Hematopoietic multipotent progenitor cell treated with erythropoietin and hydrocortisone succinate and interleukin-3 and kit ligand, for 15 days (in vitro differentiated cells): ENCODE measurements at places on chromosomes 6 and 20.

DNA sequence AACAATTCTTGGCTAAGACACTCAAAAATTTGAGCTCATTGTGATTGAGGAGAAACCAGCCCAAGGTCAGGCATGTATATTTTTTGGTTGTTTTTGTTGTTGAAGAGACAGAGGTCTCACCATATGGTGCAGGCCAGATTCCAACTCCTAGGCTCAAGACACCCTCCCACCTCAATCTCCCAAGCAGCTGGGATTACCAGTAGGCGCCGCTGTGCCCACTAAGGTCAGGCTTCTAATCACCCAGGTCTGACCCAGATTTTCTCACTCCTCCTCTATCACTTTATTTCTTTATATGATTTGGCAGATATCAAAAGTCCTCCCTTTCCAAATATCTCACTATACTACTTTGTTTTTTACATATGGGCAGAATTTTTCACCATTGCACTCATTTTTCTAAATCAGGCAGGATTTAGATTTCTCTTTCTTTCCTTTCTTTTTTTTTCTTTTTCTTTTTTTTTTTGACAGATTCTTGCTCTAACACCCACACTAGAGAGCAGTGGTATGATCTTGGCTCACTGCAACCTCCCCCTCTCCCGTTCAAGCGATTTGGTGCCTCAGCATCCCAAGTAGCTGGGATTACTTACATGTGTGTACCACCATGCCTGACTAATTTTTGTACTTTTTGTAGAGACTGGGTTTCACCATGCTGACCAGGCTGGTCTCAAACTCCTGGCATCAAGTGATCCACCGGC lies 1.7 kb upstream of the C6orf141 start:
- no peak for DNase-seq

DNA sequence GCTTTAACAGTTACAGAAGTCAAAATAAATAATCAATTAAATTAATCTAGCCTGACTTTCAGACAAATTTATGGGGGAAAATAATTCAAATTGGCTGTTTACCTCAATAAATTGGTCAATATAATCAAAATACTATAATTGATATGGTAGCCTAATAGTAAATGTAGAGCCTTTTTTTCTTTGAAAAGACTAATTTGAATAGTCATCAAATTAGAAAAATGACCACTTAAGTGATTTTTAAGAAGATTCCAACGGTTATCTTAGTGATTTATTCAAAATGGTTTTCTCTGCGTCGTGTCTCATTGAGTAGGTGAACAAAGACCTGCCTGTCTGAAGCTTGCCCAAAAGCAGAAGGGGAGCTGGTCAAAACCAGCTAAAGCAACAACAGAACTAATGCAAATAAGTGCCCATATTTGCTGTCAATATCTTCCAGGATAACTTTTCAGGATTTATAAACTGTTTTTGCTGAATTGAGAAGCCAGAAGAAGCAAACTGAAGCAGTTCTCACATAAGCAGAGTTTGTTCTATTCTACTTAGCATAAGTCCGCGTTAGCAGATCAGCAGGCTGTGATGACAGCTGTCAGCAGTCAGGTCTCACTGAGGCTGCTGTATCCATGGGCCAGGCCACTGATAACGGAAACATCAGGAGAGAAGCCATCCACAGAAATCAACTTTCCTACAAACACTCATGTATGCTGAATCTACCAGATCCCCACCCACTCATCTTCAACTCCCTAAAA lies 7.0 kb downstream of the RCAN2 start:
- DNase-seq, result no peak

DNA sequence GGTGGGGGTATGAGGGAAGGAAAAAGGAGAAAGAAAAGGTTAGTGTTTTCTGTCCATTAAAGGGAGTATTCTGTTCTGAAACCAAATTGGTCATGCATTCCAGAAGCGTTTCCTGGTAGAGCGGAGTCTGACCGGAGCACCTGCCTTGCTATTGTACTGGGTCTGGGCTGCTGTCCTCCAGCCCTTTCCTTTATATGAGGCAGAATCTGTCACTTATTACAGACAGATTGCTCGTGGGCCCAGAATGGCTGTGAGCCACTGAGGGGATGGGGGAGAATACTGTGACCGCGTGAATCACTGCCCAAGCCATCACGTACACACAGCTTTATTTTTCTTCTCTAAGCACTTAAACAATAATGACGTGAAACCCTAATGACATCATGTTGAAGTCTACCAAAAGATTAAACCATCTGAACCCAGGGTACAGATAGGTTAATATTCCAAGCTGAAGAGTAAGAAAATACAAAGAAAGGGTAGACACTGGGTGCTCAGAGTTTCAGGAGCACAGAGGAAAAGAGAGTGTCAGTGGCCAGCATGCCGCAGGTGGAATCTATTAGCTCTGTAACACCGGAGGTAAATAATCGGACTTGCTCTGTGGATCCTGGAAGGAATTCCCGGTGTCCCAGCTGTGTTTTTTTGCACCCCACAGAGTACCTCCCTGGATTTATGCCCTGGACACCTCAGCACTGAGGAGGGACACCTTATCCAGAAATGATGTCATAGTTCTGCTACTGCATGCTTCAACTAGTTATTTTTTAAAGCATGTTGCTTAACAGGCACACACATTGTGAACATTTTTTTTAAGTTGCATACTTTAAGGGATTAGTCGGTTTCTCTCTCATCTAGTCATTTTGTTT lies 573.3 kb downstream of the PKHD1 start:
- no peak for DNase-seq

GRCh38 chr6:17635568-17635967 lies 35.5 kb downstream of the FAM8A1 start:
- DNase-seq, result no peak

- DNase-seq, result no peak
These were observed 31.4 kb upstream of the ID1 start for GRCh38 chr20:31573555-31574321.

GRCh38 chr6:118813775-118814174 lies 80.2 kb upstream of the ASF1A start:
- no peak for DNase-seq

DNA sequence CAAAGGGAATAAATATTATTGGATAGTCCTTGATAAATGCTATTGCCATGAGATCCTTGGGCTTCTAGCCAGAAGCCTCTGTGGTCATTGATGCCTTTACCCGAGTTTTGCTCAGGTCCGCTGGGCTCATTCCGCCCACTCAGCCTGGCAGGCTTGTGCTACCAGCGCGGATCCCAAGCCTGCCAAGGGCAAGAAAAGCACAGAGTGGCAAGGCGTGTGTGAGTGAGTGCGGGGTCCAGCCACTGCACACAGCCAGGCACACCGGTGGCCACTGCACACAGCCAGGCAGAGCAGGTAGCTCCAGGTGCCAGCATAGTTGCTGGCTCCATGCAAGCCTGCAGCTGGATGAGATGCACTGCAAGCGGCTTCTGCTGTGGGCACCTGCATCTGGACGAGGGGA lies 38.7 kb downstream of the STK38 start:
- no peak for DNase-seq

DNA sequence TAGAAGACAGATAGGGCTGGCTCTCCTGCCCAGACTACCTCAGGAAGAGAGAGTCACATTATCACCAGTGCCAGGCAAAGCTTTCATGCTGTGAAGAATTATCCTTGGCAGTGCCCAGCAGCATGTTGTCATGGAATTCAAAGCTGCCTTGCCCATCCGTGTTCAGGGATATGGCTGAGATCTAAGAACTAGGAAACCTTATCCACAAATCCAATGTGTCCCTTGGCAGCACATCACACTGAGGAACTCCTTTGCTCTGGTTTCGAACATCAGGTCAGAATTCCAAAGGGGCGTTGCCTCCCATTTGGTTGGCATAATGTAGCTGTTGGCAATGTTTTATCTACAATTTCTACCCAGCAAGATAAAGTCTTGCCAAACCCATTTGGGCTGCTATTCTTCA lies 52.7 kb downstream of the ADGRF1 start:
- DNase-seq, result no peak

GRCh38 chr6:11989386-11989785 lies 22.7 kb upstream of the HIVEP1 start:
- DNase-seq, result no peak

DNA sequence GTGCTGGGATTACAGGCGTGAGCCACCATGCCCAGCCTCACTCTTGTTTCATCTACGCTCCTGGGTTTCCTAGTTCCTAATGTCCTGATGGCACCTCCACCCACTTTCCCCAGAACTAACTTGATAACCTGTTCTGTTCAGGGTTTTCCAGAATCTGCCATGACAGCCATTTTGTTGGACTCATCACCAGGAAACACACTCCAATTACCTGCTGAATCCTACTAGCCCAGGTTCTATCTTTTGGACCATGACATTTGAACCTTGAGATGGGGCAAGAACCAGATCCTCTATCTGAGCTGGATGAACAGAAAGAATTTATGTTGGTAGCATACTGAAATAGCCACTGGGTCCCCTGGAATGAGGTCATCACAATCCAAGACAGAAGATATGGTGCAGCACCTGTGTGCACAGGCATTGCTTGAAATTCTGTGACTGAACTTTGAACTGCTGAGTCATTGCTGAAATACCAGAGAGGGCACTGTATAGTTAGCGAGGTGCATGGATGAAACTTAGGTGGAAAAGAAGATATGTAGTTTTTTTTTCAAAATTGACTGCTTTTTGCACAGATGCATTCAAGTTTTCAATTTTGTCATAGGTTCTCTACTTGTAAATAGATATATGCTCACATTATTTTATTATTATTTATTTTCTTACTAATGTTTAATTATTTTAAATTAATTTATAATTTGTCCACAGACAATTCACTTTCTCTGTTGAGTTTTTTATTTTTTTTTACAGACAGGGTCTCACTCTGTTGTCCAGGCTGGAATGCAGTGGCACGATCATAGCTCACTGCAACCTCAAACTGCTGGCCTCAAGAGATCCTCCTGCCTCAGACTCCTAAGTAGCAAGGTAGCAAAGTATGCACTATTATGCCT lies 42.8 kb upstream of the TASP1 start:
- no peak for DNase-seq

DNA sequence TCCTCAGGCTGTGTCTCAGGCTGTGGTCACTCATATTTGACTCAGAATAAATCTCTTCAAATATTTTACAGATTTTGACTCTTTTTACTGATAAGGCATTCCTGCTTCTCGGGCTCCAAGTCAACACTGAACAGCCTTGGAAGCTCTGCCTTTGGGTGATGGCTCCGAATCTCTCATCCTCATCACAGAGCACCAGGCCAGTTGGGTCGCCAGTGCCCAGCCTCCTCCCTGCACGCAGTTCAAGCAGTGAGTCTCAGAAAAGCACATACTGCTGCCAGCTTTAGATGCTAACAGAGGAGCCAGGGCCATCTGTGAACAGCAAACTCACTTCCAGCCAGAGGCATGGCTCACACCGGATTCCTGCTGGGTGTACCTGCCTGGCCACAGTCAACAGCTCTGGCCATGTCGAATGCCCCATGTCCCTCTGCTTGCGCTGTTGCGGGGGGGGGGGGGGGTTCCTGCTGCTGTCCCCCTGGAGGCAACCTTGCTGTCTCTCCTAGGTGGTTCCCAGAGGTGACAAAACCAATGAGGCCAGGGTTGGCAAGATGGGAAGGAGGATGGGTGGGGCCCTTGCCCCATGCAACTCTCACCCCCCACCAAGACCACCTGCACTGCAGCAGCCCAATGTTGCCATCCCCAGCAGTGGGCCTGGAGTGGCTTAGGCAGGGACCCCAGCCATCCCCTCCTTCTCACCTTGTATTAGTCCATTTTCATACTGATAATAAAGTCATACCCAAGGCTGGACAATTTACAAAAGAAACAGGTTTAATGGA lies 248.8 kb downstream of the ERMARD start:
- no peak for DNase-seq

DNA sequence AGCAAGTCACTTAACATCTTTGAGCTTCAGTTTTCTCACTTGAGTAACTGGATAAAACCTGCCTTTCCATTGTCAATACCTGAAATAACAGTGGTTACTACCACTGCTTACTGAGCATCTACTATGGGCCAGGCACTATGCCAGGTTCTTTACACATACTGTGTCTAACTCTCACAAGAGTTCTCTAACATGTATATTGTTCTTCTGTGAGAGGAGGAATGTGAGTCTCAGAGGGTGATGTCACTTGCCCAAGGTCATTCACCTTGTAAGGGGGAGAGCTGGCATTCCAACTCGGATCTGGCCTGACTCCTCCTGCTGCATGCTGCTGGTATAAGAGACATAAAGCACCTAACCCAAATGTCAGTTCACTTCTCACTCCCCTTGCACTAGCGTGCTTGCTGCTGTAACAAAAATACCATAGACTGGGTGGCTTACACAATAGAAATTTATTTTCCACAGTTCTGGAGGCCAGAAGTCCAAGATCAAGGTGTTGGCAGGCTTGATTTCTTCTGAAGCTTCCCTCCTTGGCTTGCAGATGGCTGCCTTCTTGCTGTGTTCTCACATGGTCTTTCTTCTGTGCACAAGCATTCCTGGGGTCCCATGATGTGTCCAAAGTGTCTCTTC lies 21.9 kb upstream of the SGK2 start:
- DNase-seq, result no peak

DNA sequence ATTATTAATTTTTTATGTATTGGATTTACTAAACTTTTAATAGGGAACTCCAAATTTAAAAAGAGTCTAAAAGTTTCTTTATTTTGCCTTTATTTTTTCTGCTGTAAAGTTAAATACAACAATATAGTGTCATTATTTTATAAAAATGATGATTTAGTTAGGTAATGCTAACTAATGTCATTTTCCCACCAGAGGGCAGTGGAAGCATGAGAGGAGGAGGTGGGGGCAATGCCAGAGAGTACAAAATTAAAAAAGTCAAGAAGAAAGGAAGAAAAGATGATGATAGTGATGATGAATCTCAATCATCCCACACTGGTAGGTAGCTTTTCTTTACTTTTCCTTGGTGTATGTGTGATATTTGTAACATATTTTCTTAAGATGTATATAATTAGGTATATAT lies 20.2 kb upstream of the FHL5 start:
- no peak for DNase-seq

GRCh38 chr20:37902504-37903313 lies at the start of gene VSTM2L:
TSS of gene VSTM2L (plus strand) at chr20:37903127. CDS start at chr20:37903351, 224 bp downstream.
- no peak for DNase-seq
